GM12864 (cell line): ENCODE measurements at places on chromosomes 2 and 18.

DNA sequence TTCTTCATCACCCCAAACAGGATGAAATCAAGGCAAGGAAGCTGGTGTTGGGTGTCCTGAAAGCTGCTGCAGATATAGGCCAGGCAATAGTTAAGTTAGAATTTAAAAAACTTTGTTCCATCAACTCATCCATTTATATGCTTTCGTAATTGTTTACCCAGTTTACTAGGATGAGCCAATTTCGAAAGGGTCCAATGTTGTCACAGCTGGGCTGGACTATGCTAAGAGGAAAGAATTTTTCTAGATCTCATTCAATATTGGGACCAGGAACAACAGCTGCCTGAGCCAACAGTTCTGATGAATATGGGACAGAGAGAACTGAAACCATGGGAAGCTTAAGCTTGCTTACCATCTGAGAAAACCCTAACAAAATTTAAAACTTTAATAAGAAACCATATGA lies 21.6 kb upstream of the SP3 start:
- no peak for DNase-seq

DNA sequence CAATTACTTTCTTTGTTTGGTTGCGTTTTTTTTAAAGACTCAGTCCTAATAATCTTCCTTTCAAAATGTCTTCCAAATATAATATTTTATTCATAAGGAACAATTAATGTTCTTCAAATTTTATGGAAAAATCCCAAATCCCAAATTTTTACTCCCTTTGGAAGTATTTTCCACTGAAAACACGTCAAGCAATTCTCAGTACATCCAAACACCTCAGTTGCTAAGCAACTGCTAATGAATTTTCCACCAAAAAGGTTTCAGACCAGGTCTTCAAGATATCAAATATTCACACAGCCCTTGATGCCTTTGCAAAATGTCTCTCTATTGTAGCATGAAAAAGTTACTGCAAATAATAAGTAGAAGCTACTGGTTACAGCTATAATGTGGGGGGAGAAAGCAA lies 140.1 kb downstream of the DSEL start:
- DNase-seq = no peak

- no peak for DNase-seq
Measured at GRCh38 chr2:232299084-232299483, 79.5 kb upstream of the ALPP start.

DNA sequence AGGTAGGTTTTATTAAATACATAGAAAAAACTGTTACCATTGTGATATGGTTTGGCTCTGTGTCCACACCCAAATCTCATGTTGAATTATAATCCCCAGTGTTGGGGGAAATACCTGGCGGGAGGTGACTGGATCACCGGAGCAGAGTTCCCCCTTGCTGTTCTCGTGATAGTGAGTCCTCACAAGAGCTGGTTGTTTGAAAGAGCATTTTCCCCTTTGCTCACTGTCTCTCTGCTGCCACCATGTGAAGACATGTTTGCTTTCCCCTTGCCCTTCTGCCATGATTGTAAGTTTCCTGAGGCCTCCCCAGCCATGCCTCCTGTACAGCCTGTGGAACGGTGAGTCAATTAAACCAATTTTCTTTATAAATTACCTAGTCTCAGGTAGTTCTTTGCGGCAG lies 352.7 kb upstream of the SLC39A10 start:
- no peak for DNase-seq

GRCh38 chr2:239087046-239087710 lies 239.3 kb downstream of the TWIST2 start:
- DNase-seq = no peak

DNA sequence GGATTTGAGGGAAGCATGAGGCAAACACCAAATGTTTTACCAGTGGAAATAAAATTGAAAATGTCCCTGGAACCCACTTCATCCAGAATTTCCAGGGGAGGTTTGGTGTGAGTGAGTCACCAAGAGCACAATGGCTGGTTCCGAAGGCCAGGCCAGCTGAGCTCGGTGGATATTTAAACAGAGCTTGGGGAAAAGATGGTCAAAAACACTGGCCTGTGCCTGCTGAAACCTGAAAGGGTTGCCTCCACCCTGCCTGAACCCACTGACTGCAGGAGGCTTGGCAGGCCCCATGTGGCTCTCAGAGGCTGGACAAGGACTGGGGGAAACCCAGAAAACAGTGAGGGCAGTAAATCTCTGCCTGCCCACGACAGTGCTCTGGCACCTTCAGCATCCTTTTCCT lies 93.9 kb downstream of the TTC32 start:
- DNase-seq = no peak

GRCh38 chr18:14085770-14086457 lies 46.3 kb downstream of the ZNF519 start:
- no peak for DNase-seq

- no peak for DNase-seq
Measured at GRCh38 chr2:106085181-106085940, 108.7 kb downstream of the UXS1 start.

- DNase-seq = no peak
Measured at GRCh38 chr2:23312996-23313606, 71.9 kb upstream of the KLHL29 start.

DNA sequence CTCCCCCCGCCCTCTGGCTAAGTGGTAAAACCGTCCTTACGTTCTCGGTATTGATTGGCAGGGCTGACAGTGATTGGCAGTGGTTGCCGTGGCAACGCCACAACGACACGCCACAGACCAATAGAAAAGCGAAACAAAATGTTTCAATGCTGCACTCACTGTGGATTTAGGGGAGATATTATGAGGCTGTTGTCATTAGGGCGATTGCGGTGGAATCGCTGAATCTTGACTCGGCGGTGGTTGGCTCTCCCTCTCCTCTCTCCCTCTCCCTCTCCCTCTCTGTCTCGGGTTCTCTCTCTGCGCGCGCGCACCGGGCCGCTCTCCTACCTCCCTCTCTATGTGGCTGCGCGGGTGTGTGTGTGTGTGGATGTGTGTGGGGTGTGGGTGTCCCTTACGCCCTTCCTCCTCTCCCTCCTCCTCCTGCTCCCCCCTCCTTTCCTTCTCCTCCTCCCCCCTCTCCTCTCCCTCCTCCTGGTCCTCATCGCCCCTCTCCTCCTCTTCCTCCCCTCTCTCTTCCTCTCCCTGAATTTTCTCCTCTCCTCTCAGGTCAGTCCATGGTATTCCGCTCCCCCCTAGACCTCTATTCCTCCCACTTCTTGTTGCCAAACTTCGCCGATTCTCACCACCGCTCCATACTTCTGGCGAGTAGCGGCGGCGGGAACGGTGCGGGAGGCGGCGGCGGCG lies at the start of gene SIX3:
Gene SIX3, plus strand, starts transcription at position 152 of the 684 bp plus-strand sequence. Its CDS starts 403 bp downstream, at position 555.
- DNase-seq = no peak

DNA sequence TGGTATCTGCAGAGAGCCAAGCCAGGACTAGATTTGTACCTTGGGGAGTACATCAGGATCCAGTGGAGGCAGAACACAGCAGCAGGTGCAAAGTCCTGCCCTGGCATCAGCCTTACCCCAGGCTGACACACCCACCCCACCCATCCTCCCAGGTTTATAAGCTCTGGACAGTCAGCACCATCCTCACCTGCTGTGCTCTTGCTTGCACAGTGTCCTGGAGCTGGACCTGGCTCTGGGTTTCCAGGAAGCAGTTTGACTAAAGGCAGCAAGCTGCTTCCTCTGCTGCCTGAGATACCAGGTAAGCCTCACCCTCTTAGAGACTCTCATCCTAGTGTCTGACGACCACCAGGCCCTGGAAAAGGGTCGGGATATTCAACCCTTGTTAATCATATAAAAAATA lies at the start of gene SULT1C3:
Gene SULT1C3, plus strand, starts transcription at position 183 of the 400 bp plus-strand sequence. CDS start 7,227 bp downstream, outside the sequence.
- DNase-seq = no peak

GRCh38 chr2:132443106-132443505 lies 26.5 kb downstream of the GPR39 start:
- no peak for DNase-seq

DNA sequence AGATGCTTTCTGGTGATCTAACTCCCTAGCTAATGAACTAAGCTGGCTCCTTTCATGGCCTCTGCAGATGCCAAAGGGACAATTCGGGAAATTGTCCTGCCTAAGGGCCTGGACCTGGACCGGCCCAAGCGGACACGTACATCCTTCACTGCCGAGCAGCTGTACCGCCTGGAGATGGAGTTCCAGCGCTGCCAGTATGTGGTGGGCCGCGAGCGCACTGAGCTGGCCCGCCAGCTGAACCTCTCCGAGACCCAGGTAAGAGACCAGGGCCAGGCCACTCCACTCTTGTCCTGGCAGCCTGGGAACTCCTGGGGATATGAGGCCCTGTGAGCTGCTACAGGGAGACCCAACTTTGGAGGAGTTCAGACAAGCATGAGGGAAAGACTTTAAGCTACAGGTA lies 14.7 kb upstream of the ATP6V1B1 start:
- no peak for DNase-seq

DNA sequence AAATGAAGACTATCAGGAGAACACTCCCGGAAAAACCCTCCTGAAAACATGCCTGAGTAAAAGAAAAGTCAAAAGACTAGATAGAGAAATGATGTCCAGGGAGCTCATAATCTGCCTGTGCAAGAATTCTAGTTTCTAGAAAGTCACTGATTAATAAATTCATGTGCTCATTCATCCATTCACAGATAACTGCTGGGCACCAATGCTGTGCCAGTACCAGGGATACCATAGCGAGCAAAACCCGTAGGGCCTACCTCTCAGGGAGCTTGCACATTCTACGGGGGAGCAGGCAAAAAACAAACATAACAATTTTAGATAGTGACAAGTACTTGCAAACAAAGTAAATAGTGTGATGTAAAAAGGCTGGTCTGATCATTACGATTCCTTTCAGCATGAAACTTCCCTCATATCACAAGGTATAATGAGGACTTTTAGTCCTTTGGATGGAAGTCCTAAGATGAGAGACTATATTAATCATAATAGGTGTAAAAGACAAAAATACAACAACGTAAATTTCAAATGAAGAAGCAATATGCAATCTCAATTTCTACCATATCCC lies 289.9 kb downstream of the AFF3 start:
- DNase-seq = no peak

GRCh38 chr2:64325477-64325851 lies 128.5 kb upstream of the LGALSL start:
- no peak for DNase-seq

DNA sequence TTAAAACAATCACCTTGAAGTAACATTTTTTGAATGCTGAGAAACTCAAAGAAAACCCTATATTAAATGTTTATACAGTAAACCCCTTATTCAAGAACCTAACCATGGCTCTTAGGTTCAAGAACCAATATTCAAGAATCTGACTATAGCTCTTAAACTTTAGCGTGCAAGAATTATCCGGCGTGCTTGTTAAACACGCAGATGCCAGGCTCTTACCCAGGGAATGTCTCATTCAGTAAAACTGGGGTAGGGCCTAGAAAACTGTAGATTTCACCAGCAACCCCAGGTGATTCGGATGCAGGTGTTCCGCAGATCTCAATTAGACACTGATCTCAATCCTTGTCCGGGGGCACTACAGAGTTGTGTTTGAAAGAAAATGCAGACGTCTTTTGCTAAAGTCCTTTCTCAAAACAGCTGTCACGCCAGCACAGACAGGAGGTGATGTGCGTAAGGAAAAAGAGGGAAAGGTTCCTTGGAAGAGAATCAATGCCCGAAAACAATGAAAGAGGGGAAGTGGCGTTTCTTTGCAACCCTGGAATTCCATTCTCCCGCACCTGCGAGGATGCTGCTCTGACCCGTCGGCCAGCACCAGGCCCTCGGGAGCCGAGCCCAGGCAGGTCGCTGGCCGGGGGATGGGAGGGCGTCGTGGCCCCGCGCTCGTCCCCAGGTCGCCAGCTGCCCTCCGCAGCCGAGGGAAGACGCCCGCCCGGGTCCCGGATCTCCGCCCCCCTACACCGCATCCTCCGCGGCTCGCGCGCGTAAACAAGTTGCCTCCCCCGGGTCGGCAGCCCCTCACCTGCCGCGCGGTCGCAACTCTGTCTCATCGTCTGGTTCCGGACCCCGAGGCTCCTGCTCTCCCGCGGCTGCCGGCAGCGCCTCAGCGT lies 851 bp downstream of the EIF2AK3 start:
- DNase-seq = no peak

DNA sequence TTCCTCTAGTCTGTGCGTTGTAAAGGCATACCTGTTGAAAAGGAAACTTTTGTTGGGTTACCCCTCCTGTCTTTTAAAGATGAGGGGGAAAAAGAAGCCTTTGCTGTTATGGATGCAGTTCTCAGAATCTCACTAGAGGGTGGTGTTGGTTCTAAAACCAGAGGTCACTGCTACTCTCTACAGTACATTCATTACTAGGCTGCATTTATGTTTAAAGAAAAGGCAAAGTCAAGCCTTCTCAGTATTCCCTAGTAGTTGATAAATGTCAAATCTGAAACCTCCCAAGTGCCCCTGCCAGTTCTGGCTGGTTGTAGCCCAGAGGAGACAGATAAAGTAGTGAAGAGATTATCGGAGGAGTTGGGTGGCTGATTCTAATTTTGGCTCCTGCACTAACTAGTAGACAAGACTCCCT lies 1.4 kb upstream of the PLCL1 start:
- peak; percentile 12 for DNase-seq

- no peak for DNase-seq
Measured at GRCh38 chr18:50457639-50458038, 82.8 kb downstream of the SKA1 start.

GRCh38 chr18:32048507-32049091 lies 30.0 kb downstream of the RNF125 start:
- DNase-seq = no peak

DNA sequence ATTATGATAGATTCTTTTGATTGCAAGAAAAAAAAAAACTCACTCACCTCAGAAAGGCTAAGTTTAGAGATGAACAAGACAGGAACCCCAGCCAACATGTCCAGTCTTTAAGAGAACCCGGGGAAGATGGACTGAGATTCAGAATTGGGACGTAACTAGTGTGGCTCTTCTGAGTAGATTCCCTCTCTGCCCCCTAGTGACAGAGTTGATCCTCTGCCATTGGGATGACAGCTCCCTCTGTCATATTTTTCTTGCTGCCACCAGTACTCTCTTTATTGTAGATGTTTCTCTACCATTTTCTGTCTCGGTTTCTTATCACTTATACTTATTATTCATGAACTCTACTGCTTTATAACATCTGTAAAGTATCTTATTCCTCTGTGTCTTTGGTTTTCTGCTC lies 77.7 kb downstream of the GULP1 start:
- DNase-seq = peak; percentile 3

DNA sequence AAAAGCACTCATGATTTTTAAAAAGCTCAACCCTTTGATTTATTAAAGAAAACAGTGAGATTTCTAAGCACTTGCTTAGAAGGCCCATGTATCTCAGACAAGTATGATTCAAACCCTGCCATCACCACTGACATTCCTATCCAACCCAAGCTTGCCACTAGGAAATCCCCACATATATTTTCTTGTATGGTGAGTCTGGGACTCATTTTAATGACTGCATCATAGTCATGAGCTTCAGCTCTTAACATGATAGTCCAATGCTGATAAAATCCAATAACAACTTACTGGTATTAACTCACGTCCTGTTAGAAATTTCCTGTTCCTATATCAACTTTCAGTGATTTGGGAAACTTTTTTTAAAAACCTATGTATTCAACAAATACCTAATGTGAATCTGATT lies 39.4 kb upstream of the NCKAP5 start:
- DNase-seq = no peak

- no peak for DNase-seq
Measured at GRCh38 chr2:206443735-206444527, 599 bp downstream of the ADAM23 start.

DNA sequence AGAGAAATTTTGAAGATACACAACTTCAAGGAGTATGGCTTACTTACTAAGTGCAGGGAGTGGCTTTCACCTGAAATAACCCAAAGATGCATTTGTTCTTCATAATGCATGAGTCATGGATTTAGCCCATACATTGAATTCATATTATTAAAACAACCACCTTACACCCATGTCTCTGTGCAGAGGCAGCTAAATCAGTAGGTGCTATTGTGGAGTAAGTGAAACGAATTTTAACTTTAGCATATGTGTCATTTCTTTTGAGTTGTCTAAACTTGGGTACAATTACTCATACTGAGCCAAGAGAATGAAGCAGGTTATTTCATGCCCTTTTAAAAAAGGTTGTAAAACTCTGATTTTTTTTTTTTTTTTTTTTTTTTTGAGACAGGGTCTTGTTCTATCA lies 11.0 kb upstream of the ANKRD29 start:
- no peak for DNase-seq
